CD4-positive, alpha-beta T cell treated with Interleukin-4 for 4 hours (primary cell): ENCODE measurements at places on chromosomes 11 and 22.

- DNase-seq: no peak
Observed at GRCh38 chr11:99571094-99571493, 550.3 kb downstream of the CNTN5 start.

DNA sequence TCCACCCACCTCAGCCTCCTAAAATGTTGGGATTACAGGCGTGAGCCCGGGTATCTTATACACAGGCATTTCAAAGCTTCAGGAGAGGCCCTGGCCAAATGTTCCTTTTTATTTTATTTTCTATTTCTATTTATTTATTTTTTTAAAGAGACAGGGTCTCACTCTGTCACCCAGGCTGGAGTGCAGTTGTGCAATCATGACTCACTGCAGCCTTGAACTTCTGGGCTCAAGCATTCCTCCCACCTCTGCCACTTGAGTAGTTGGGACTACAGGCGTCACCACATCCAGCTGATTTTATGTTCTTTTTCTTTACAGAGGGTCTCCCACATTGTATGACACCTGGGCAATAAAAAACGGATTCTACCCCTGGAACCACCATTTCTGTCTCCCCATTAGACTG, 71.2 kb downstream of the FBXO7 start:
- DNase-seq: no peak

DNA sequence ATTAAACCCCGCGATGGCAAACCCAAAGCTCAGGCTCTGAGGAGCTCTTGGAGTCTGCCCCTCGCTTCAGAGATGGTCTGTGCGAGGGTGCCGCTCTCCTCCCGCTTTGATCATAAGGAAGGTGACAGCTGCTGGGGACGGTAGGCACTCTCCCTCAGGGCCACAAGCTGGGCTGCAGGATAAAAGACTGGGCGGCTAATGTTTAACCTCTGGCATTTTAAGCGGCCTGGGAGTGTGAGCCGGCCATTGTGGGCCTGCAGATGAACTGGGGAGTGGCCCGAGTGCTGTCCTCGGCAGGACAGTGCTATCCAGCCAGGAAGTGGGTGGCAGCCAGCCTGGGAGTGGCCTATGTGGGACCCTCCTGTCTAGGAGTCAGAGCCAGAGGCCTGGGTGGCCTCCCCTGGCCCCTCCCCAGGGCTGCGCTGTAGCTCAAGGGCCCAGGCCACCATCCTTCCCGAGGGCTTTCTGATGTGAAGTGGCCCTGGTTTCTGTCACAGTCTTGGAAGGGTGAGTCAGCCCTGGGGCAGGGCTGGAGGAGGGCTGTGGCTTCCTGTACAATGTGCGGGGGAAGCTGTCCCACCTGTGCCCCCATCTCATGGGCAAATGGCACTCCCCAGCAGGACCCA, 58.7 kb upstream of the PRODH start:
- DNase-seq: no peak

DNA sequence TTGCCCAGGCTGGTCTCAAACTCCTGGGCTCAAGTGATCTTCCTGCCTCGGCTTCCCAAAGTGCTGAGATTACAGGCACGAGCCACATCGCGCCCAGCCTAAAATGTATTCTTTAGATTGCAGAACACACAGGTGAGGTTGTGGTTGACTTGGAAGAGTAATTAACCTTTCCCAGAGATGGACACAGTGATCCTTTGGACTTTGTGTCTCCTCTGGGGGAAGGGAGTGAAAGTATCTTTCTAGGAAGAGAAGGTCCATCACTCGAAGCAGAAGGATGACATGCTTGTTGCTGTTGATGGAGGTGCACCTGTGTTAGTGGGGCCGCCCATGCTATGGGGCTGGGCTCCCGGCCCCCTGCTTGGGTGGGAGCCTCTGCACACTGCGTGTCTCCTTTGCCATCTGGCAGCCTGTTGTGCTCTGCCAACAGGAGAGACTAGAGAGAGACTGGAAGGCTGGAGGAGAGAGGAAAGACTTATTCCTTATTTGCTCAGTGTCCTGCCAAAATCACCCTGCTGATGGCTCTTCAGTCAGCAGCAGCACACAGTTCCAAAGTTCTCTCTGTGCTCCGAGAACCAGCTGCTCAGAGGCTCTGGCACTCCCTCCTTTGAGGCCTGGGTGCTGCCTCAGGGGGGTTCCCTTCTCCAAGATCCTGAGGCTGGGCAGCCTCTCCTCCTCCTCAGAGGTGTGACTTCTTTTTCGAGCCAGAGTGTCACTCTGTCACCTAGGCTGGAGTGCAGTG, 33.1 kb upstream of the CYB5R3 start:
- no peak for DNase-seq

GRCh38 chr22:46336119-46337078, 885 bp downstream of the TRMU start:
- DNase-seq: no peak

DNA sequence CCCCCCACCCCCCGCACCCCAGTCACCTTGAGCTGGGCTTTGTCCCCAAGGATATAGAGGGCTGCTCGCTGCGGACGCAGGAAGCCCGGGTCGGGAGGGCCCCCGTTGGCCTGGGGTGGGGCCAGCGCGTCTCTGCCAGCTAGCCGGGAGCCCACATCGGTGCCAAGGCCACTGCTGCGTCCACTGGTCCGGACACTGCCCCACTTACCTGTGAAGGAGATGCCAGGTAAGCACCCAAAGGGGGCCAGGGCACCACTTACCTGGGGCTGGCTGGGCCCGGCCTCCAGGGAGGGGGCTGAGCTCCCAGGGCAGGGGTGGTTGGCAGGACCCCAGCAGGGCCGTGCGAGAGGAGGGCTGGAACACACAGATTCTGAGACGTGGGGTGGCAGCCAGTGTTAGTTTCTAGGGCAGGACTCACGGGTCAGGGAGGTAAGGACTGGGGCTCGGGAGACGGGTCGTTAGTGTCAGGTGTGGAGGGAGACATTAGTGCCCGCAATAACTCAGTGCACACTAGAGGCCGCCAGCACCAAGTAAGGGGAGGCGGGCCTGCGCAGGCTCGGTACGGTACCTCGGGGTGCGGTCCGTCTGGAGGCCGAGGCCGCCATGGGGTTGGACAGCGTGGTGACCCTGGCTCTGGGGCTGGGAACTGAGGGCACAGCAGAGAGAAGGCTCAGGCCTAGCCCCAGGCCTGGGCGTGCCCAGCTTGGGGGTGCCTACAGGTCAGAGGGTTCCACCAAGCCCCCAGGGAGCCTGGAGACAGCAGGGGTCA, 18.2 kb downstream of the SBF1 start:
- DNase-seq: no peak

- DNase-seq: no peak
Observed at GRCh38 chr11:205221-206001, 1.8 kb downstream of the BET1L start.

DNA sequence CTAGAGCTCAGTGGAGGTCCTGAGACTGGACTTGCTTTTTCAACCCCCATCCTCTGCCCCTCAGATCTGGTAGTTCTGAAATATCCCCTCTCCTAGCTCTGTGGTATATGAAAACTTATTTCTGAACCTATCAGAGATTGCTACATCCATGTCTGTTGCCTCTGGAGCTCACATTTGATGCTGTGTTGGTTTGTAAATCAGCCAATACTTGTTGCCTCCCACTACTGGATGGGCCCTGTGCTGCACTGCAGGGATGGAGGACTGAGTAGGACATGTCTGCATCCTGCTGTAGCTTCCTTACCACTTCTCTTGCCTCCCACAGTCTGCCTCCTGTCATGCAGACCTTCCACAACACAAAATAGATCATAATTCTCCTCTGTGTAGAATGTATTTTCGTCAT, 5.2 kb downstream of the OLFML1 start:
- no peak for DNase-seq

GRCh38 chr11:80173371-80174136, 732.7 kb upstream of the TENM4 start:
- DNase-seq: no peak

DNA sequence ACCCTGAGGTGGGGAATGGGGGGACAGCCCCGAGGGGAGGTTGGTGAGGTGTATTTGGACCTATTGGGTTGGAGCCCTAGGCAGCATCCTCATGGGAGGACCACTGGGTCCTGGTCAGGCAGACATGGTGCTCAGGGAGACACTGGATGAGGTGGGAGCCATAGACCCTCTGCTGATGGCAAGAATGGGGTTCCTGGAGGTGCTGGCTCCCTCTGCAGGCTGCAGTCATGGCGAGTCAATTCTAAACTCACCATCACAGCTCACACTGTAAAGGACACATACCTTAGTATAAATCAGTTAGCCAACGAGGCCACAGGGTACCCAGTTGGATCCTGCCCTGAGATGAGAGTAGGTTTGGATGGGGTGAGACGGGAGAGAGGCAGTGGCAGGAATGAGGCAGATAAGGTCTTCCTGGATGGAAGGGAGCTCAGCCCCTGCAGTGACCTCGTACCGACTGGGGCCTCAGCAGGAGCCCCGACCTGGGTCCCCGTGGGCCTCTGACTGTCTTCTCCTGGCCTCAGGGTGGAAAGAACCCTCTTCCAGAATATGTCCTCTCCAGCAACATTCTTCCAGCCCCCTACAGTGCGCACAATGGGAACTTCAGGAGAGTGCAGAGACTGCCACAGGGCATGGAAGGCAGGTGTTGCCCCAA, 1.7 kb upstream of the GAB4 start:
- DNase-seq: no peak

DNA sequence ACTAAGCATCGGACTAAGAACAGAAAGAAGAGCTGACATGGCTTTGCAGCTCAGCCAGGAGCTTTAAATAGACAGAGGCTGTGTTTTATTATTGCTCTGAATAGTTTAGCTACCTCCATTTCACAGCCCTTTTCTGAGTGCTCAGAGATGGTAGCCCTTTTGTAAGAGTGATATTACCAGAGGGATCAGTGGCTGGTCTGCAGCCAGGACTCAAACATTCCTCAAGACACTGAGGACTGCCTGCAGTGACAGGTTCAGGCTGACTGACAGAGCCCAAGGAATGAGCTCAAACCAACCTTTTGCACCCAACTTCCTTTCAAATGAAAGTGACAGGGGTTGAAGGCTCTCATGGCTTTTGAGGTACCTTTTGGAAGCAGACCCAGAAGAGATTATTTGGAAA, 189.0 kb downstream of the DDX10 start:
- peak; percentile 8 for DNase-seq

DNA sequence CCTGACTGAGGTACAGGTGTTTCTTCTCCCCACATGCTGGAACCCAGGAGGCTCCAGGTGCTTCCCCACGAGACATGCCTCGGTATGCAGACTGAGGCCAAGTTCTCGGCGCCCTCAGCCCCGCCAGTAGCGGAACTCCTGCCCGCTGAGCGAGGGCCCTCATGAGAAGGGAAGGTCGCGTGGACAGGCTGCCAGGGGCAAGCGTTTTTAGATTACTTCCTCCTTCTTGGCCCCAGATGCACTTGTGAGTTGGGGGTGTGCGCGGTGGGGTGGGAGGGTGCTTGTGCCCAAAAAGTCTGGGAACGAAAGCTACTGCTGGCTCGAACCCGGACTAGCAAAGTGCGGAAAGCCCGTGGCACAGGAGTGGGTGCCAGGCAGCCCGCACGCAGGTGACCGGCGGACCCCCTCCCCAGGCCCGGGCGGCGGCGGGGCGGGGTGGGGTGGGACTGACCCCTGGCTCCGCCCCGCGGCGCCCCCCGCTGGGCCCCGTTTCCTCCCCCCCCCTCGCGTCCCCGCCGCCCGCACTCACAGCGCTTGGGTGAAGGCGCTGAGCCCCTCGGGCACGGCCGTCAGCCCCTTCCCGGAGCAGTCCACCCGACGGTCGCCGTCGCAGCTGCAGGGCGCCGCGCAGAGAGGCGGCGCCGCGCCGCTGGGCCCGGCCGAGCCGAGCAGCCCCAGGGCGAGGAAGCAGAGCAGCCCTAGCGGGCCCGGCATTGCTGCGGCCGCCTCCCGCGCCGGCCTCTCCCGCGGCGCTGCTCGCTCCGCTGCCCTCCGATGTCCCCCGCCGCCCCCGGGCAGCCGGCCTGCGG, 797 bp downstream of the LGR4 start:
- no peak for DNase-seq

DNA sequence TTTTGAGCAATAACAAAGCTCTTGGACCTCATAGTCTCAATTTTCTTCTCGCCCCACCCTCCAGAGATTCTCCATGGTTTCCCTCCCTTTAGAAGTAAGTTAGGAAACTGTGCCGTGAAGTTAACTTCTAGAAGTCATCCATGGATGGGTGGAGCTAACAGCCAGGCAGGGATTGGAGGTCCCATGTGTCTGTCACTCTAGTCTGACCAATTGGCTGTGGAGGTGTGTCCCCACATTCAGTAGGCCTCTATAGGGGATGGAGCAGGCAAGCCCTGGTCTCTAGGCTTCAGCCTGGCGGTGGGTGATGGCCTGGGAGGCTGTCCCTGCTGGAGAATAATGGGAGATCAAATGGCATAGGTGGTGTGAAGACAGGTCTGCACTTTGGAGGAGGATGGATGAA, 50.7 kb downstream of the TP53I11 start:
- peak; percentile 14 for DNase-seq

GRCh38 chr11:32435152-32435480, 223 bp downstream of the WT1 start:
- no peak for DNase-seq

DNA sequence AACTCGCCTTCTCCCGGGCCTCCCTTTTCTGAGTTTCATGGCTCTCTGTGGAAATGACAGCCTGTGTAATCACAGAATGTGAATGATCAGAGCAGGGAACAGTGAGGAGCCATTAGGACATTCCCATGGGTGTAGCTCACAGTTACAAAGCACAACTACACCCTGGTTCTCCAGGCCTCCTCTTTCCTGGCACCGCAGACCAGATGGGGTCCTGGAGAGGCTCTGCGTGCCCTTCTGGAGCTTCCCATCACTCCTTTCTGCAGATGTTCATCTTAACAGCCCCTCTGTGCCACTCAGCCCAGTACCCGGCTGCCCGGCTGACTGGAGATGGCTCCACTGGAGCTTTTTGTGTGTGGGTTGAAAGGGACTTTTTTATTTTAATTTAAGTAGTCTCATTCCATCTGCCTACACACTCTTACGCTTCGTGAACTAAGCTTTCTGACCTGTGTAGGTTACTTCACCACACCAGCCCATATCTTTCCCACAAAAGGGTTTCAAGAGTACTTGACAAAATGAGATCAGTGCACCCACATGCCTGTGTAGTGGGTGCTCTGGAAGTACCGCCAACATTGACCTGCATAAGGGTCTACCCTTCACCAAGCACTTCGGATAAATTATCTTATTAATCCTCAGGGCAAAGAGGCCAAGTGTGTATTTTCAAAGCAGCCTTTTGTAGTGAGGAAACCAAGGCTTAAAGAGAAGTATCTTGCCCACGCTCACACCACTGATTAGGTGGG, 29.8 kb downstream of the SREBF2 start:
- peak; percentile 34 for DNase-seq

DNA sequence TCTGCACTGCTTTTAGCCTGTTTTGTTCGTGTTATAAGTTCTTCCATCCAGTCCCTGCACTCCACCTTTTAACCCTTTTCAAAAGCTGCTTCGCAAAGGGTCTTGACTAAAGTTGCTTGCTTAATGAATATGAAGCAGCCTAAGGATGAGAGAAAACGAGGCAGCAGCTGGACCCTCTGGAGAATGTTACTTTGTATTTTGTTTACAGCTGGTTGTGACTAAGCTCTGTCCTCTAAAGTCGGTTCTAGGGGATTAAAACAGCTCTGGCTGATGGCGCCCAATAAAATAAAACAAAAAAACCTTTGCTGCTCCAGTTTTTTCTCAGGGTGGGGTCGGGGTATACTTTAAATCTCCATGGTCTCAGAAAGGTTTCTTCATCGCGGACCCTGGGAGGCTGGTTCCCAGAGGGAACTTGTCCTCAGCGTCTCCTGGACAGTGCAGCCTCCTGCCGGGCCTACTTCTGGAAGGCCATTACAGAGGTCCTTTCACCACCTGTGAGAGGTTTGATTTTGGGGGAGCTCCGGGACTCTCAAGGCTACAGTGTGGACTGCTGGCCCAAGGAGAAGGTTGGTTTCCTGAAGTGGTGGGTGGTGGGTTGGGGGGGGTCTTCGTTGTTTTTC, 836 bp upstream of the RBM4 start:
- no peak for DNase-seq
